ENCODE measurements at places on chromosomes 3 and 15.

DNA sequence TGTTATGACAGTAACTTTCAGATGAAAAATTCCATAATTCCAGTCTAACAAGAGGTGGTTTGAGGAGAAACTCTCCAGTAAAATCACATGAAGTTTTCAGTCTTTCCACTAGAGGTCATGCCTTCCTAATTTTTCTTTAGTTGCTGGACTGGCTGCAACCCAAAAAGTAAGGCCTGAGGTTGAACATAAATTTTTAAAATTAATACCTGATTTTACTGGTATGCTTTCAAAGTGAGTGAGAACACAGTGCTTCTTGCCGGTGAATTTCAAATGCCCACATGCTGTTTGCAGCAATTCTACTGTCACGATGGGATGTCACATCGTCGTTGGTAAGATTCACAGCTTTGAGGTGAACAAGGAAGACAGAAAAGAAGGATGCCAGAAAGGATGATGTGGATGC, 89.0 kb upstream of the FGF12 start:
- no peak for DNase-seq

- DNase-seq, result no peak
Measured at GRCh38 chr3:136350557-136350956, 100.4 kb downstream of the PCCB start.

DNA sequence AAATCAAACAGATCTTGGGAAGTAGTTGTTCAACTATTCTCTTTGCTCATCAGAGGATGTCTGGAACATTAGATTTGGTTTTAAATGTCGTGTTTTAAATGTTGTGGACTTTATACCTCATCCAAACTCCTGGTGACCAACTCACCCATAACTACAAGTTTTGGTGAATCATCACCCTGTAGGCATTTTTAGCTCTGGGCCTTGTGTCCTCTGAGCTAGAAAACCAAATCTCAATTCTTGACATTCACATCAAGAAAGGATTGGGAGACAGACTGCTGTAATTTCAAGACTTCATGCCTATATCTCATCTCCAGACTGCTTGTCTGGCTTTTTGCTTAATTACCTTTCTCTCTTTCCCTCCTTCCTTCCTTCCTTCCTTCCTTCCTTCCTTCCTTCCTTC, 228.5 kb upstream of the ROBO2 start:
- no peak for DNase-seq

DNA sequence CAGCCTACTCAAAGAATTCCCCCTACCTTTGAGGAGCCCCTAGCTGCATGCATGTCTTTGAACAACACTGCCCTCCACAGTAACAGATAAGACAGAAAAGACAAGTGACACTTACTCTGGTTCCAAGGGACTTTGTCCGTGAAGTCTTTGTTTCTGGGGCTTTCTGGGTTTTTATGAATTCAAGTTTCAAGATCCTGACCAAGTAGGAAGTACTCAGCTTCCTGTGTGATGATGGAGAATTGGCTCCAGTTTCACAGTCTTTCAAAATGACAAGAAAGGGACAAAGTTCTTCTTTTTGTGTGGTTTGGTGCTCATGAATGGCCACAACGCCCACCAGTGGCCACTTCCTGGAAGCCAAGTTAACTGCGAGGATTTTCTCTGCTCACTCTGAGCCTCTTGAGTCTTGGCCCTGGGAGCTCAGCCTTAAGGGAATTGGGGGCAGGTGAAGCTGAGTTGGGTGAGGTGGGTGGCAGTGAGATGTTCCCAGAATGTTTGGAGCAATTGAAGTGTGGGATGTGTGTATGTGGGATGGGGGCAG, at the start of gene CCR1:
TSS of gene CCR1 (minus strand) at position 147 of the 538 bp plus-strand sequence. CDS start 4,000 bp downstream, outside the sequence.
- DNase-seq, result no peak

- DNase-seq, result no peak
Measured at GRCh38 chr15:71272932-71273331, 157.7 kb downstream of the THSD4 start.
